Activated T-cell treated with anti-CD3 and anti-CD28 coated beads, Interleukin-2, amount 50 U/mL, for 24 hours (primary cell): ENCODE measurements at places on chromosomes 1 and 21.

GRCh38 chr1:34656731-34657130, 98.1 kb upstream of the GJB5 start:
- DNase-seq: no peak

DNA sequence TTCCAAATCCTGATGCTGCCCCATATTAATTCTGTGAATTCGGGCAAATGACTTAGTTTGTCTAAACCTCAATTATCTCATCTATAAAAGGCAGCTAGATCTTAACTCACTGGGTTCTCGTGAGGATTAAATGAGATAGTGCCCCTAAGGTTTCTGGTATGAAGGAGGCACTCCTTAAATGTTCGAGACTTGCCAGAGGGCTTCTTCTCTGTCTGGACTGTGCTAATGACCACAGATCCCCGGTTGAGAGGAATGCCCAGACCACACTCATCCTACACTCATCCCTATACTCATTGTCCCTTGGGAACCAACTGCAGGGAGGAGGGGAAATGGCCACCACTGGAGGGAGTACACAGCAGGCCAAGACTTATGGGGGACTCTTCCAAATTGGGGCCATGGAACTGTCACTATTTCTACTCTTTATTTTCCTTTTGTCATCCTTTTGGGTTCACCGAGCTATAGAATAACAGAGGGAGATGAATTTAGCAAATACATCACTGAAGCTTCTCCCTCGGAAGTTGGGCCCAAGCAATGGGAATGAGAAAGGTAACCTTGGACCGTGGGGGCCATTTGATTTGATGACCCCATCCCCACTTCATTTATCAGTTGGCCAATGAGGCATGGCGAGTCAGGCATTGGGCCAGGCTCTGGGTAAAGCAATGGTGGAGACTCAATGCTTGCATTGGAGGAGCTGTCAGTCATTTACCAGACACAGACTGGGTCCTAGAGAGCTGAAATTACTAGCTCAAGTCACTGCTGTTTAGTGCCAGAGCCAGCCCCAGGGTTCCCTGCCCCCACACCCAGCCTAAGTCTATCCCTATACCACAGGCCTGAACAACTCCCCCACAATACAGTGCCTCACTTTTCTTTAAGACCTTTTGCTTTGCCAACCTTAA, 5.1 kb downstream of the ATF3 start:
- no peak for DNase-seq

DNA sequence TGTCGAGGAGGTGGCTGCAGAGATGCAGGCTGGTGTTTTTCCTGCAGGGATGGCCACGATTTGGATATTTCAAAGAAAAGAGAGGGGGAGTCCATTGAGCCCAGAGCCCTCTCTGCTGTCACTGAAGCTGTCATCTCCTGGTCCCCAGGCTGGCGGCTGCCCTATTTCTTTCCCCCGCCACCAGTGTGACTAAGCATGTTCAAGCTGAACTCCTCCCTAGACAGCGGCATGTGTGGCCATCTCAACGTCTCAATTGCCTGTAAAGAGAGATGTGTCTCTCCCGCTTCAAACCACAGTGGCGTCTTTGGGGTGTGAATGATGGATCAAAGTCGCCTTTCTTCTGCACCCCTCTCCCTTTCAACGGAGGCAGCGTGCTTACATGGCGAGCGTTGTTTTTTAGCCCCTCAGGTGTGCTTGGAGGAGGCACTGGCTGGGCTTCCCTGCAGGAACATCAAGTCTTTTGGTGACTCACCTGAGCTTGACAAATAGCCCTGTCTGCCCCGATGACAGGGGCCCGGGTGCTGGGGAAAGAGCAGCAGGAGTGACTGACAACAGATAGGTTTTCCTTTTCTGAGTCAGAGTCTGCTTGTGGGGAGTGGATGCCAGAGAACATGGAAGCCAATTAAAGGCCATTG, 346.4 kb upstream of the AJAP1 start:
- no peak for DNase-seq

GRCh38 chr21:45991606-45992300, 10.2 kb downstream of the COL6A1 start:
- peak; percentile 21 for DNase-seq

- DNase-seq: no peak
Measured at GRCh38 chr1:79982211-79982610, 975.7 kb upstream of the ADGRL4 start.

DNA sequence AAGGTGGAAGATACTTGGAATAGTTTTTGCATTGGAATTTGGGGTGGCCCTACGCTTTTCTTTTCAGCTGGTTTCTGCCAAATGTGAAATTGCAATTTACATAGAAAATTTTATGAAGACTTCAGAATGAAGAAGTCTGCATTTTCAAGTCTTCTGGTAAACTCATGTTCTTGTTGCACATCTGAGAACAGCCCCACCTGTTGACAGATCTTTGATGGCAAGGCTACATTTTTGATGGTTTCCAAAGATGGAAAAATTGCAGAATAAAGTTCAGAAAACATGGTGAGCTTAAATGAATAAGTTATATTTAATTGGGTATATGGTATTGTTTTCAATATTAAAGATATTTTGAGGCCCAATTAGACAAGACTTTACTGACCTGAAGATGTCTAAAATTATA, 25.4 kb downstream of the OLFM3 start:
- DNase-seq: no peak

GRCh38 chr1:9121496-9122409, 7.1 kb downstream of the GPR157 start:
- DNase-seq: peak; percentile 48

DNA sequence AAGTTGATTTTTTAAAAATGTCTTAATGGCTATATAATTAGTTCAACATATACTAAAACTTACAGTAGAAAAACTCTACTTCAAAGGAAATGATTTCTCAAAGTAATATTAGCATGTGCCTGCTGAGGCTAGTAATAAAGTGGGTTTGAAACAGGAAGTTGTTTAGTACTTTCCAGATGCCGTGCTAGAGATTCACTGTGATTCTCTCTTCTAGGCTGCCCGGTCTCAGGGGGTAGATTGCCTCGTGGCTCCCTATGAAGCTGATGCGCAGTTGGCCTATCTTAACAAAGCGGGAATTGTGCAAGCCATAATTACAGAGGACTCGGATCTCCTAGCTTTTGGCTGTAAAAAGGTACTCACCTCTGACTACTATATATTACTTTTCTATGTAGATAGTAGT, 9.1 kb downstream of the EXO1 start:
- DNase-seq: no peak

GRCh38 chr1:182003953-182004586, 57.4 kb downstream of the ZNF648 start:
- DNase-seq: no peak

DNA sequence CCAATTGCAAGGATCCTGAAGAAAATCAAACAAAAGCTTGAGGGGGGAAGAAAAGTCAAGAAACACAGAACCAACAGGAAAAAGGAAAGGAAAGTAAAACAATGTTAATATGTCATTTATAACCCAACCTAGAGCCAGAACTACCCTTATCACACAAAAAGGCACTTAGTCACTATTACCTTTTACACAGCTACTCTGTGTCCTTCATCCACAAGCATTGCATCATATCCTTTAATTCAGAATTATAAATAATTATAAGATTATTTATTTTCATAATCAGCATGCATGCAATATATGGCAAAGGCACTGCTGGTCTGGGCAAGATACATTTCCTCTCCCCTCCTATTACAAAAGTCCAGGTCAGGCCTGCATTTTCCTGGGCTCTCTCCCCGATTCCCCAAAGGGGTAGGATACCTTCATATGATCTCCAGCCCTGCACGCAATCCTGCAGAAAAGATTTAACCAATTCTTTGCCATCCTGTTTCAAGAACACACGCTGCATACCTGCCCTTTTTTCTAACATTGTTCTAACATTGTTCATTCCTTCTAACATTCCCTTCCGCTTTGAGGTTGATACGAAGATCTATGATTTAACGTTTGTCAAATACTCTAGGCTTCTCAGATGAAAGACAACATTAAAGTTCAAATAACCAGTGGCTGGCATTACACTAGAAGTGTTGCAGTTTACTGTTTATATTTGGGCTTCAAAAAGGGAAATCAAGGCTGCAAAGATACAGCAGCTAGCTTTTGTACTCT, 4.3 kb downstream of the PTPN14 start:
- DNase-seq: no peak

GRCh38 chr1:110765640-110766335, 91.0 kb upstream of the KCNA3 start:
- DNase-seq: no peak

GRCh38 chr1:219460896-219461815, 151.7 kb downstream of the ZC3H11B start:
- no peak for DNase-seq

- no peak for DNase-seq
Measured at GRCh38 chr1:43931711-43932660, 1.6 kb upstream of the ARTN start.

GRCh38 chr1:16145030-16145661, 10.7 kb downstream of the EPHA2 start:
- no peak for DNase-seq

DNA sequence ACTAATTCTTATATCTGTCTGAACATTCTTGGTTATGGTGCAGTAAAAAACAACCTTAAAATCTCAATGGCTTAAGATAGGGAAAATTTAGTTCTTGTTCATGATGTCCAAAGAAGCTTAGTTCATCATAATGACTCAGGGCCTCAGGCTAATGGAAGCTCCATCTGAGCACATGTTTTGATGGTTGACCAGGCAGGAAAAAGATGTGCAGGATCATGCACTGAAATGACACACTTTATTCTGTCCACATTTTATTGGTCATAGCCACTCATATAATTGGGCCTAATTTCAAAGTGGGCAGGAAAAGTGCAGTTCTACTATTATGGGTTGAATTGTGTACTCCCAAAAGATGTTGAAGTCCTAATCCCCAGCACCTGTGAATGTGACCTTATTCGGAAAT, 198.2 kb downstream of the CENPF start:
- DNase-seq: no peak

DNA sequence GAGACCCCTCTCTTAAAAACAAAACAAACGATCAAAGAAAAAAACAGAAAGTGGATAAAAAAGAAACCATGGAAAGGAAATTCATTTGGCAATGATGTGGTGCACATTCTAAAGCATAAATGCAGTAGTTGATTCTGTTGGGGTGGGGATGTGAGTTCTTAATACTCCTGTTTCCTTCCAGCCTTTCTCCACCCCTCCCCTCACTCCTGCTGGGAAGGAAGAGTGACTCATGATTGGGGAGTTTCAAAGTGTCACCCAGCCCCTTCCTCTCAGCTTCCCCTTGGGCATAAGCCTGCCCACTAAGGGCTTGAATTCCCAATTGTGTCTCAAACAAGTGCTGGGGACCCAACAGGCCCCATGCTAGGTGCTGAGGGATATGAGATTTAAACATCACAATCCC, 6.7 kb upstream of the PINK1 start:
- DNase-seq: no peak

DNA sequence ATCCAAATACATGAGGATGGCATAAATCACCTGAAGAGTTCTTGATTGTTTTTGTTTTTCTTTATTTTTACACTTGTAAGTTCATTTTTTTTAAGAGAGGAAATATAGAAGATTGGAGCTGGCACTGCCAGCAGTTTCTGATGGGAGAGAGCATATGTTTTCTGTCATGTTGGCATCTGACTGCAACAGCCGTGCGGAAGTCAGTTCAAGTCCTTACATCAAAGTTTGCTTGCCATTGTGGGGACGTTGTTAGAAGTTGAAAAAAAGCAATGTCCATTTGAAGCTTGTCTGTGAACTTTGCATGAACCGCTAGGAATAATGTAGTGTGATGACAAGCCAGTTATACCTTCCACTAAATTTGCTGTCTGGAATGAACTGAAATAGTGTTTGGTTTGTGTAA, 126.5 kb upstream of the USH2A start:
- DNase-seq: no peak

GRCh38 chr1:212178851-212179250, 106.4 kb upstream of the PPP2R5A start:
- DNase-seq: no peak

DNA sequence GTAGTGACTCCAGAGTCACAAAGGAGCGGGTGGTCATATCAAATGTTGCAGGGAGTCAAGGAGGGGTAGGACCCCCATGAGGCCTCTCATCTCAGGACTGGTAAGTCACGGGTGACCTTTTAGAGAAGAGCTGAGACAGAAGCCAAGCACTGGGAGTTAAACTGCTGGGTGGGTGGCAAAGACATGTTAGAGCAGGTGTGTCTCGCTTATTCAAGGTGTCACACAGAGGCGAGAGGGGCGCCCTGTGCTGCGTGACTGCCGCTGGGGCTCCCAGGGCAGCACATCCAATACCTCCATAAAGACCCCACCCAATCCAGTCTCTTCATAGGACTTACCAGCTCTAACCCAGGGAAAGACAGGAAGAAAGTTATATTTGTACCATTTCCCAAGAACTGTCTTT, 15.2 kb downstream of the CASQ2 start:
- DNase-seq: no peak

GRCh38 chr1:194175251-194175650, 988.8 kb upstream of the B3GALT2 start:
- no peak for DNase-seq

- DNase-seq: no peak
Measured at GRCh38 chr1:23865543-23865930, 2.6 kb downstream of the FUCA1 start.

DNA sequence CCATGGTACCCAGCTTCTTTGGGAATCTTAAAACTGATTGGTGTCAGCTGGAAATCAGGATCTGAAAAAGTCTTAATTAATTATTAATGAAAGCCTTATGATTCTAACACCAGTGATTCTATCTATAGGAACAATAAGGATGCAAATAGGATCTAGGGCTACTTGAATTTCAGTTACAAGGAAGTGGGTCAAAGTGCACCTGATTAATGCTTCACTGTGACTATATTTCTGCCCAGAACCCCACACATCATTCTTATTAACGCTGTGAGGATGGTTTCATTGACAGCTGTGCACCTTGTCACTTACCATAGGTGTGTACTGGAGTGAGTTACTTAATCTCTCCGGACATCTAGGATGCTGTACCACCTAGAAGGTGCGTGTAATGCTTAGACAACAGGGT, 99.8 kb upstream of the ETV3 start:
- DNase-seq: no peak

GRCh38 chr1:170267317-170267716, 121.6 kb downstream of the NTMT2 start:
- DNase-seq: no peak
